ENCODE measurements at places on chromosomes 1 and 21. TPM values are rescaled to one million over a fixed set of nuclear protein-coding genes. Genes with fewer than 3 reads are reported as not detected.

- no peak for ATAC-seq
Measured at GRCh38 chr21:46036696-46037330, 55.2 kb downstream of the COL6A1 start.

DNA sequence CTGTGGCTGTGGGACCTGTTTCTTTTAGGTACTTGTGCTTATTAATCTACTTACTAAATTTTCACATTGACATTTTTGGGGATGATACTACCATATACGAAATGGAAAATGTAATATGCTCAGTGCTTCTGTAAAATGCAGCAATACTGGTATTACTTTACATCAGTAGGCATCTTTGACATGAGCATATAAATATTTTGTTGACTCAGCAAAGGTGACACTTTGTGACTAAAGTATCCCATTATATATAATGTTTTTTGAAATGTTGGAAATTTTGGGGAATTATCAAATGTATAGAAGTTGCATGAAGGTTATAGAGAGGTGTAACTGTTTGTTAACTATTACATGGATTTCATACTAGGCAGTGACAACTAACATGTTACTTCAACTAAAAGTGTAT, 2.3 kb upstream of the FAM177B start:
- no peak for ATAC-seq

GRCh38 chr1:95286479-95286878, 52.5 kb downstream of the RWDD3 start:
- no peak for ATAC-seq

The SEC16B gene
- 1.4 TPM for total RNA-seq

DNA sequence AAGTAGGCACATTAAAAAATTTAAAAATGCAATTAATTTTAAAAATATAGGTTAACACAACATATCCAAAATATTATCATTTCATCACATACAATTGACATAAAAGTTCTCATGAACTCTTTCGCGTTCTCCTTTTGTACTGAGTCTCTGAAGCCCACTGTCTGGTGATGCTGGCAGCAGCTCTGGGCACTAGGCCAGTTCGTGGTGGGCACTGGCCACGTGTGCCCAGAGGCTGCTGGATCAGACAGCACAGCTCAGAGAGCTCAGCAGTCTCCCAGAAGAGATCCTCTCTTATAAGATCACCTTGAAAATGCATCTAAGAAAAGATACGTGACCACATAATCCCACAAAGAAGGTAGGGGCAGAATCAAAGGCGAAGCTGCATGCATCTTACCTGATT, 9.9 kb downstream of the CEP104 start:
- ATAC-seq = no peak

- ATAC-seq = no peak
Measured at GRCh38 chr21:42081138-42081537, 10.0 kb downstream of the UMODL1 start.

- no peak for ATAC-seq
Measured at GRCh38 chr1:182630586-182630985, 26.4 kb upstream of the RGS16 start.

The TSEN15 gene
- total RNA-seq = 19.1 TPM

The SLAMF6 gene
- total RNA-seq = 0.28 TPM

The FAM131C gene
- 0.80 TPM for total RNA-seq

- ATAC-seq = no peak
Measured at GRCh38 chr1:214641214-214641895, 38.4 kb downstream of the CENPF start.

GRCh38 chr1:159205225-159205624, 550 bp downstream of the ACKR1 start:
- no peak for ATAC-seq

GRCh38 chr1:247840818-247841217, 878 bp downstream of the OR11L1 start:
- no peak for ATAC-seq

The LYPD8 gene
- total RNA-seq = not detected

The SELL gene
- total RNA-seq = 1.0 TPM

- ATAC-seq = peak; percentile 96
Measured at GRCh38 chr1:244239261-244239770, 188.2 kb downstream of the ZBTB18 start.

DNA sequence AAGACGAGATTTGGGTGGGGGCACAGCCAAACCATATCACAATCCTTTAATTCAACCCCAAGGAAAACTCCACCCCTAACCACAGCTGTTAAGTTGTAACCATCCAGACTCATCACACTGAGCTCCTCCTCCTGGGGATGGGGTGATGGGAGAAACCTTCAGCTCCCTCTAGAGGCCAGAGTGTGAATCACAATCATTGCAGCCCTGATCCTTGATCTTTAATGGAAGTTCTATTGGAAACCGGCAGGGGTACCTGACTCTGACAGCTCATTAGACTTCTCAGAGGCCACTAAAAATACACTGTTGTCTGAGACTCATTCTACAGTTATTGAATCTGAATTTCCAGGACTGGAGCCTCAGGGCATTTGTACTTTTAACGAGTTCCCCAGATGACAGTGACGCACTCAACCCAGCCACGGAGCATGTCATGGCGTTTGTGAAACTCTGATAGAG, 127.2 kb downstream of the IGSF21 start:
- ATAC-seq = peak; percentile 35

The CHIT1 gene
- total RNA-seq = 0.20 TPM

GRCh38 chr1:176557543-176558258, 94.7 kb downstream of the PAPPA2 start:
- ATAC-seq = no peak

The TMEM9 gene
- total RNA-seq = 28.2 TPM

The VWA5B1 gene
- not detected for total RNA-seq

DNA sequence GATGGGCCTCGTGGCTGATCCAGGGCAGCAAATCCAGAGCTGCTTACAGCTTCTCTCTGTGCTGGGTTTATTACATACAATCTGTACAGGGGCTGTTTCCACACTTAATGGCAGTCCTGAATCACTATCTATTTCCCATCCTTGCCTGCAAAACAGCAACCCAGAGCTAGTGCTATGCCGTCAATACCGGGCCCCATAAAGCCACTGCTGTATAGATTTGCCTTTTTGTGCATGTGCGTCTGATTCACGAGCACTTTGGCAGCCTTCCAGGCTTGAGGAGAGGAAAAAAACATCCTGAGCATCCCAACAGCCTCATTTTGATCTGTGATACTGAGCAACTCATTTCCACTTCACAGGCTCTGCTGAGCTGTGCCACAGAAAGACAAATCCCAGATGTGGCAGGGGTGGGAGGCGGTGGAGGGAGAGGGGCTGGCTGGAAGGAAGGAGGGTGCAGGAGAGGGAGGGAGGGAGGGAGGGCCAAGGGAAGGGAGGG, 65.2 kb upstream of the TARBP1 start:
- peak; percentile 22 for ATAC-seq

- ATAC-seq = no peak
Measured at GRCh38 chr1:22342734-22343191, 108.9 kb upstream of the ZBTB40 start.

DNA sequence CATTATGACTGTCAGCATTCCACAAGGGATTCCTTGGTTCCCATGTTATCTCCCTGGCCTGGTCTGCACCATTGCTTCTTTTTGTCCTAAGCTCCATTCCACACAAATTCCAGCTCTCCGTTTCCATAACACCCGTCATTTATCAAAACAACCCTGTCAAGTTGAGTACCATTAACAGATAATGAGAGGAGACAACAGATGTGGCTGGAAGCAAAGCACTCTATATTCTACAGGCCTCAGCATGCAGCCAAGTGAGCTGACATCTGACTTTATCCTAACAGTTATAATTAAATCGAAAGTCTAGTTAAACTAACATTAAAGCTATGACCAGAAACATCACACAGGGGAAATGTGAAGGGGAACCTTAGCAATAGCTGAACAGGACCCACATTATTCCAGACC, 110.4 kb downstream of the RERE start:
- ATAC-seq = no peak

GRCh38 chr21:34818662-34819158, 149.9 kb downstream of the CLIC6 start:
- peak; percentile 64 for ATAC-seq

GRCh38 chr1:7284839-7285435, 486.2 kb upstream of the VAMP3 start:
- no peak for ATAC-seq

GRCh38 chr1:14412235-14412634, 186.2 kb upstream of the KAZN start:
- no peak for ATAC-seq

GRCh38 chr1:119463569-119463968, 43.4 kb upstream of the HSD3B1 start:
- no peak for ATAC-seq

DNA sequence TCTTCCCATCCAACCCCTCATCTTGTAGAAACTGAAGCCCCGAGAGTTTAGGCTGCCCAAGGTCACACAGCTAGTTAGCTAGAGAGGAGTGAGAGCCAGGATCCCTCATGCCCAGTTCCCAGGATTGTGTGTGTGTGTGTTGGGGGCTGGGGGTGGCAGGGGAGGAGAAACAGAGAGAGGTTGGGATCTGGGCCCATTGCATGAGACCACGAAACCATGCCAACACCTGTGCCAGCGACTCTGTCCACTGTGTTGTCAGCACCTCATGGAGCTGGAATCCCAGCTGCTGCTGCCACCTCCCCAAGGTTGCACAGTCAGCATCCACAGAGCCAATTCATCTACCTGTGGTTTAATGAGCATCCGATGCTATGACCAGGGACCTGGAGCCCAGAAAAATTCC, 115.4 kb upstream of the ZC3H12A start:
- no peak for ATAC-seq

DNA sequence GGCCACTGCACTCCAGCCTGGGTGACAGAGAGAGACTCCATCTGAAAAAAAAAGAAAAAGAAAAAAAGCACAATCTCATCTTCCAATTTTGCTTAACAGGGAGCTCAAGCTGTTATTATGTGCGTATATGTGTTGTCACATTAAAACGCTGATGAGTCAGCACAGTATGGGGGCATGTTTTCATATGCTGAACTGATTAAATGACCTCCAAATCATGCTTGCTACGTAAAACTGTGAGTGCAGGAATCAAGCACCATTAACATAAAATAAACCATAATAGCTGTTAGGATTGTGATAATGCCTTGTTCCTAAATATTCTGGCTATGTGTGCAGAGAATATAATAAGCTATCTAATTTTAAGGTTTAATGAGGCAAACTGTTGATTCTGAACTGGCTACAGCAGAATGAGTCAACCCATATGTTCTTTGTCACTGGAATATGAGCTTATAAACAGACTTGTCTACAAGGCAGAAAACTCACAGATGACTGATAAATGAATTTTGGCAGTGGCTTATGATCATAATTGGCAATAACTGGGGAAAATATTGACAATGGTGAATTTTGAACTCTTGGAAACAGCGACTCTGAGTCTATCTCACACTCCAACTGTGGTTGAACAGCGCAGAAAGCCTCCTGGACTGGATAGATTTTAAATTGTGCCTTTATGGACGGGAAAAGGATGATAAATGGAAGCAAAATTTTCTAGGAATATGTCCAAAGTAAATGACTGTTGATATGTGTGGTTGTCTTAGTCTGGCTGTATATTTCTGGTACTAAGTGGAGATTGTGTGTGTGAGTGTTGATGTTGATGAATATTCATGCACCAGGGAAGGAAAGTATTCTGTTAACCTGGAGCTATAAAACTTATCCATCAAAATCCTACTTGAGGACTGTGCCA, 75.5 kb downstream of the VCAM1 start:
- no peak for ATAC-seq

DNA sequence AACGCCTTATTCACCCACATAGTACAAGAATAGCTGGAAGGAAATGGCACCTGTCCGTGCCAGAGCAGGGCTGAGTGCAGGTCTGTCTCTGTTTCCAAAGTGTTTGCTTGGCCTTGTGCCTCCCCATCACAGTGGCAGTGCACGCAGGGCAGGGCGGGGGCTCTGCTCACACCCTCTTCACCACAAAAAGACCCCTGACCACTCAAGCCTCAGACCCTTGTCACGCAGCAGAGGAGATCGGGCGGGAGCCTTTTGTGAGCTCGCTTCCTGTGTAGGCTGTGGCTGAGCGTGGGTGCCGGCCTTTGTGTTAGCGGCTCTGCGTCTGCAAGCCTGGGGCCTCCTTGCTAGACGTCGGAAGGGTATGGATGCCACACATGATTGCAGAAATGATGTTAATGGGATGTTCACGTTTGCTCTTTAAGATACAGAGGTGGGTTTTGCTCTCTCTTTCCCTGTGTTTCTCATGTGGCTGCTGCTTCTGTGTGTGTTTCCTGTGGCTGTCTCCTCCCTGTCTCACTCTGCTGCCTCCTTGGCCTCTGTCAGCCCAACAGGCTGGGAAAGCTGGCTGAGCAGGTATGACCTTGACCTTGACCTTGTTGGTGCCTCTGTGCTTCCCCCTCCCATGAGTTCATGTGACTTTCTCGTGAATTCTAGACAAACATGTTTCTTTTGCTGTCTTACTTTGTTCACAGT, 45.4 kb downstream of the S100B start:
- no peak for ATAC-seq

GRCh38 chr1:179586107-179586823, 5.4 kb upstream of the TDRD5 start:
- ATAC-seq = peak; percentile 71

DNA sequence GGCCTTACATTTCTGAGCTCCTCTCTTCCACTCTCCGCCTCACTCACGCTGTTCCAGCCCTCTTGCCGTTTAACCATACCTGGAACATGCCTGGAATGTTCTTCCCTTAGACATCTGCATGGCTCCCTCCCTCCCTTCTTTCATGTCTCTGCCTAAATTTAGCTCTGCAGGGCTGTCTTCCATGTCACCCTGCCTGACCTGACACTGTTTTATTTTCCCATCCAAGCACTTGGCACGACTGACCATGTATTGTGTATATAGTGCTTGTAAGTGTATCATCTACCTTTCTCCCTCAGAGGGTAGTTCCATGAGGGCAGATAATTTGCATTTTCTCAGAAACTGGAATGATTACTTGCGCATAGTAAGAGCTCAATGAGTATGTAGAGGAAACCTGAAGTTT, 47.3 kb downstream of the ST6GALNAC3 start:
- ATAC-seq = no peak

The CRABP2 gene
- total RNA-seq = 1,373 TPM

DNA sequence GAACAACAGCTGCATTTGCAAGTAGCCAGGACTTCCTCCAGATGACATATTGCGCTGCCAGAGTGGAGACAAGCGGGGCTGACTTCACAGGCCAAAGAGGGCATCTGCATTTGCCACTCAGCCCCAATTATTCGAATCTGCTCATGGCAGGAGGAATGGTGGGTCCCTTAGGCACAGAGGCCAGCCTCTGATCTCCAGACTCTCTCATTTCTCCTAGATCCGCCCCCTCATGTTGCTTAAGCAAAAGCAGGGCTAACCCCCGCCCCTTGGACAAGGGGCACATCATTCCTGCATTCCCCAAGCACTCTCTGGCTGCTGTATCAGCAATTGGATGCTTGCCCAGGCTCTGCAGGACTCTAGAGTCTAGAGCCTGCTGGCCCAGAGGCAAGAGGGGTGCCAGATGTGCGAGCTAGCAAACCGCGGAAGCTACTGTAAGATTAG, 262.4 kb downstream of the ST6GALNAC3 start:
- ATAC-seq = no peak

The USP48 gene
- total RNA-seq = 37.3 TPM

GRCh38 chr1:208880433-208881100, 636.4 kb upstream of the PLXNA2 start:
- no peak for ATAC-seq

Measured in esophagus mucosa (tissue), 1 donor.